ENCODE measurements at places on chromosomes 4 and X. TPM values are rescaled to one million over a fixed set of nuclear protein-coding genes. Genes with fewer than 3 reads are reported as not detected.

DNA sequence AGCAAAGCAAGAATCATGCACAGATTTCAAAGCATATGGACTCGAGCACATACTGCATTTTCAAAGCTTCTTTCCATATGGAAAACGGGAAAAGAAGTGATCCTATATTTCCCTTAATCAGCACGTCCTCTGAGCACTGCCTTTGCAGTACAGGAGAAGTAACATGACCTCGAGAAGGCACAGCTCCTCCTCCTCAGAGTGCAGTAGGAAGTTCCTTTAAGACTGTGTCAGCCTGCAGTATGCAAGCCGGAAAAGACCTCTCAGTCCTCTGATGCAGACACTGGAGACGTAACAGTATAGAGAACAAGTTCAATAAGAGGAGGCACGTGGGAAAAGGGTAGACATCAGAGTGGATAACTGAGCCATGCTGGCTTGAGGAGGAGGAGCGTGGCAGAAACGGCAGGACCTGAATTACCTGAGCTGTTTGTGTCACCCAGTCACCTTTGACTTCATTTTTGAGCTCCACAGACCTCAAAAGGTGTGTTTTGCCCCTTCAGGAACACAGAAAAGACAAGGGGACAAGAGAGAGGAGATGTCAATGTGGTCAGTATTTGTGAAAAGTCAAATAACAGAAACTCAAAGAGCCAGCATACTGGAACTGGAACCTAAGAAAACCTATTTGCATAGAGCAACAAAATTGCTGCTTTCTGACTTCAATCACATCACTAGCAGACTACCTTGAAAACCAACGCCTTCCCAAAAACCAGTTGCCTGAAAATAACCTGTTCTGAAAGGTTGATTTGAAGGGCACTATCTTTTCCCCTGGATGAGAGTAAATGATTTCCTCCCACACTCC lies 20.8 kb downstream of the IRF2 start:
- peak overlapping the region; percentile 60 for H3K27ac ChIP-seq
- H3K27me3 ChIP-seq, result no peaks in the 10 kb centered on the region
- H3K4me3 ChIP-seq, result no peak overlapping the region

GRCh38 chr4:6761649-6762615 lies 20.6 kb upstream of the KIAA0232 start:
- no peaks in the 10 kb centered on the region for H3K4me1 ChIP-seq
- H3K36me3 ChIP-seq, result no peaks in the 10 kb centered on the region
- H3K4me3 ChIP-seq, result no peak overlapping the region
- H3K27me3 ChIP-seq, result peaks cover 10% of the 10 kb centered on the region
- no peak for DNase-seq
- H3K27ac ChIP-seq, result no peak overlapping the region

CACNA1F gene
- polyA plus RNA-seq, result 9.3 TPM

ADH7 gene
- polyA plus RNA-seq, result not detected

- no peaks in the 10 kb centered on the region for H3K36me3 ChIP-seq
- H3K4me3 ChIP-seq, result no peak overlapping the region
- H3K27me3 ChIP-seq, result no peaks in the 10 kb centered on the region
- peak; percentile 17 for DNase-seq
Observed at GRCh38 chr4:11623726-11624037, 195.0 kb upstream of the HS3ST1 start.

GRCh38 chr4:76270244-76271175 lies 19.0 kb downstream of the FAM47E start:
- no peaks in the 10 kb centered on the region for H3K27me3 ChIP-seq
- H3K4me3 ChIP-seq, result no peak overlapping the region
- DNase-seq, result no peak
- H3K27ac ChIP-seq, result no peak overlapping the region
- H3K4me1 ChIP-seq, result no peaks in the 10 kb centered on the region

DNA sequence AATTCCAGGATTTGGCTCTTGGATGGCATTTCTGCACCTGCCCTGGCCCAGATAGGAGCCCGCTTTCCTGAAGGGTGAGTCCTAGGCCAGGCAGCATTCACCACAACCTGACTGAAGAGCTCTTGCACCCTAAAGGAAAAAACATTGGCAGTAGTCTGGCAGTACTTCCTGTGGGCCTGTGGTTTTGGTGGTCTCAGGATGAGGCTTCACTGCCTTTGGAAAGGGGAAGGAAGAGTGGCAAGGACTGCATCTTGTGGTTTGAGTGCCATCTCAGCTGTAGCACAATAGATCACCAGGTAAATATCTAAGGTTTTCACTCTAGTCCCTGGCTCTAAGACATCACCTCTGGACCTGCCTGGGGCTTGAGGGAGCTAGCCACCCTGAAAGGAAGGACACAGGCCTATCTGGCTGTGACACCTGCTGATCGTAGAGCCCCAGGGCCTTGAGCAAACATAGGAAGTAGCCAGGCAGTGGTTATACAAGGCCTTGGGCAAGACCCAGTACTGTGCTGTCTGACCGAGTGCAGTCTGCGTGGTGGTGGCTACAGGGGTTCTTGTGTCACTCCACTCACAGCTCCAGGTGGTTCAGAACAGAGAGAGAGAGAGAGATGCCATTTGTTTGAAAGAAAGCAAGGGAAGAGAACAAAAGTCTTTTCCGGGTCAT lies 28.5 kb upstream of the PRRG1 start:
- H3K4me1 ChIP-seq, result no peaks in the 10 kb centered on the region
- no peak overlapping the region for H3K27ac ChIP-seq
- no peak for DNase-seq
- no peaks in the 10 kb centered on the region for H3K36me3 ChIP-seq

- DNase-seq, result no peak
- no peaks in the 10 kb centered on the region for H3K27me3 ChIP-seq
- no peaks in the 10 kb centered on the region for H3K4me1 ChIP-seq
- H3K36me3 ChIP-seq, result no peaks in the 10 kb centered on the region
Observed at GRCh38 chr4:170051402-170051801, 25.2 kb upstream of the MFAP3L start.

- H3K27me3 ChIP-seq, result no peaks in the 10 kb centered on the region
- no peak overlapping the region for H3K27ac ChIP-seq
- no peaks in the 10 kb centered on the region for H3K4me1 ChIP-seq
- H3K36me3 ChIP-seq, result no peaks in the 10 kb centered on the region
- no peak for DNase-seq
- no peak overlapping the region for H3K4me3 ChIP-seq
Observed at GRCh38 chrX:63747331-63747730, 37.7 kb downstream of the ARHGEF9 start.

- no peak overlapping the region for H3K27ac ChIP-seq
- H3K4me3 ChIP-seq, result no peak overlapping the region
- no peak for DNase-seq
- no peaks in the 10 kb centered on the region for H3K36me3 ChIP-seq
Observed at GRCh38 chrX:7264399-7264798, 116.4 kb upstream of the PUDP start.

GRCh38 chrX:30874851-30875250 lies 14.2 kb downstream of the TAB3 start:
- H3K4me3 ChIP-seq, result no peak overlapping the region
- no peaks in the 10 kb centered on the region for H3K27me3 ChIP-seq
- H3K4me1 ChIP-seq, result no peaks in the 10 kb centered on the region
- no peak overlapping the region for H3K27ac ChIP-seq
- H3K36me3 ChIP-seq, result no peaks in the 10 kb centered on the region

GRCh38 chrX:153812220-153812619 lies 17.8 kb downstream of the SSR4 start:
- no peak for DNase-seq
- H3K27ac ChIP-seq, result no peak overlapping the region
- no peaks in the 10 kb centered on the region for H3K27me3 ChIP-seq
- no peak overlapping the region for H3K4me3 ChIP-seq
- H3K4me1 ChIP-seq, result no peaks in the 10 kb centered on the region

DNA sequence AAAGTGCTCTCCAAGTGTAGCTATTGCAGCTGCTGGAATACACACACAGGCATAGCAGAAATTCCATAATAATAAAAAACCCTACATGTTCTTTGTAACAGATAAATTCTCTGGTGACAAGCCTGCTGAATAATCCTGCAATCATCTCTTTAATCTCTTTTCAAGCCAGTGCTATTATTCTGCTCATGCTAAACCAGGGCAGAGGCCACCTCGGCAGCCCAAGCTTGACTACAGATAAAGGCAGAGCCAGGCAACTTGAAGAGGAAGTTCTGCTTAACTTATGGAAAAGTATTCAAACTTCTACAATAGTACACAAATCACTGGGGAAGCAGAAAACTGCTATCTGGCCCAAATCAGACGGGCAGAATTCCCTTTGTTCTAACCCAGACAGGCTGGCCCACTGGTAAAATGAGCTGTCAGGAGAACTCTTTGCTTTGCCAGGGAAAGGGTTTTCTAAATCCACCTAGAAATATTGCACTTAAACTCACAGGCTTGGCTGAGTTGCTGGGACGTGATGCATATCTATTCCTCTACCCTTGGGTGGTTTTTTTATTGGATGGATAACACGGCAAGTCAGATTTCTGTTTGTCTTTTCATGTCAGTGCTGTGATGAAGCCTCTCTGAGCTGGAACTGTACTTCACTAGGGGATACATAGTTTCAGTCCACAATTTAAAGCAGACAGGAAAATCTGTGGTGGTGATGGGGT lies 70.5 kb downstream of the GATB start:
- H3K27me3 ChIP-seq, result no peaks in the 10 kb centered on the region
- no peaks in the 10 kb centered on the region for H3K4me1 ChIP-seq
- no peak overlapping the region for H3K27ac ChIP-seq
- peaks cover 21% of the 10 kb centered on the region for H3K36me3 ChIP-seq
- no peak overlapping the region for H3K4me3 ChIP-seq

- no peak for DNase-seq
- no peaks in the 10 kb centered on the region for H3K4me1 ChIP-seq
- peaks cover 3% of the 10 kb centered on the region for H3K27me3 ChIP-seq
- no peaks in the 10 kb centered on the region for H3K36me3 ChIP-seq
Observed at GRCh38 chrX:125205918-125206665, 113.6 kb upstream of the TEX13C start.

BEX1 gene
- 0.84 TPM for polyA plus RNA-seq

DNA sequence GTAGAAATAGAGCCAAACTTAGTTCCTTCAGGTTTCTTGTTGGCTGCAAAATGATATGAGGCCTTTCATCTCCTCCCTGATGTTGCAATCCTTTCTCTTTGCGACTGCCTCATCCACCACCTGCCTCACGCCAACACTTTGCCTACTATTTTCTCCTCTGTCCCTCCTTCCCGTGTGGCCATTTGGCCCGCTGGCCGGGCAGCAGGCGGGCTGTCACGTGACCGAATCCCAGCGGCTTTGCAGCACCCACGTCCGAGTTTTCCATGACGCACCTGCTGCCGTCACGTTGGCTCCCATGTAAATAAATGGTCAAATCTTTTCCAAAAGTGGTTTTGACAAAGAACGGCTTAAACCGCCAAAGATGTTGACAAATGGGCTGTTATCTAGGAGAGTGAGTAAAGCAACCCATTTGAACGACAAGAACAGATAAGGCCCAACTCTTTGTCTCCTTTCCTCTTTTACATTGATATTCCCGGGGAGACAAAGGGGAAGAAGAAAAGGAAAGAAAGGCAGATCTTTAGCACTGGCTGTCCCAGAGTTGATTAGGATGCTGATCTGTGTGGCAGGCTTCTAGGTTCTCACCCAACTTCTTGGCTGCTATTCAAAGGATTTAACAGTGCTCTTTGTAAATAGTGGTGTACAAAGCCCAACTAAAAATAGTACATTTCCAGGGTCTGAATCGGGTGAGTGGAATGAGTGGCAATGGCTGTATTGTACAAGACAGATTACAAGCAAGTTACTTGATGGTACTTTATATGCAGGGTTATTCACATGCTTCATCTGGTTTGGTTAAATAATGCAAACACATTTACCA lies 174.2 kb upstream of the JADE1 start:
- H3K4me3 ChIP-seq, result no peak overlapping the region
- H3K36me3 ChIP-seq, result no peaks in the 10 kb centered on the region
- H3K27ac ChIP-seq, result no peak overlapping the region
- H3K4me1 ChIP-seq, result no peaks in the 10 kb centered on the region

VSIG4 gene
- polyA plus RNA-seq, result 0.09 TPM

GRCh38 chr4:20883231-20883630 lies 183.0 kb downstream of the PACRGL start:
- H3K27me3 ChIP-seq, result no peaks in the 10 kb centered on the region
- H3K4me1 ChIP-seq, result no peaks in the 10 kb centered on the region
- no peak overlapping the region for H3K4me3 ChIP-seq
- no peak overlapping the region for H3K27ac ChIP-seq
- no peak for DNase-seq

VCX3A gene
- polyA plus RNA-seq, result not detected

All from B cell (primary cell).